A549 treated with AZD2906 at 1 μM for 4 hours (cell line): ENCODE measurements at places on chromosomes 5 and 9. TPM values are rescaled to one million over a fixed set of nuclear protein-coding genes. Genes with fewer than 3 reads are reported as not detected.

SOWAHA gene
- total RNA-seq, result 0.08 to 0.16 TPM (median 0.10 TPM) in 5 replicates

ANKRD31 gene
- total RNA-seq, result 0.03 to 0.07 TPM (median 0.06 TPM) in 5 replicates

GFI1B gene
- total RNA-seq, result 0.07 to 0.11 TPM (median 0.10 TPM) in 4 of 5 replicates, not detected in the other

CYSRT1 gene
- 3.0 to 5.0 TPM (median 5.0 TPM) in 5 replicates for total RNA-seq

ITGA2 gene
- 8.6 to 11.6 TPM (median 9.6 TPM) in 5 replicates for total RNA-seq

CARTPT gene
- total RNA-seq, result not detected in 5 replicates

MEGF10 gene
- not detected in 5 replicates for total RNA-seq

EIF4E1B gene
- not detected in 5 replicates for total RNA-seq

BAAT gene
- 0.31 to 0.49 TPM (median 0.46 TPM) in 5 replicates for total RNA-seq

TRUB2 gene
- 40.9 to 49.1 TPM (median 46.8 TPM) in 5 replicates for total RNA-seq

MYMK gene
- not detected in 5 replicates for total RNA-seq

AK1 gene
- total RNA-seq, result 40.5 to 83.7 TPM (median 75.3 TPM) in 5 replicates

ARL15 gene
- 3.4 to 6.0 TPM (median 3.7 TPM) in 5 replicates for total RNA-seq

INSL6 gene
- total RNA-seq, result not detected in 5 replicates

SV2C gene
- total RNA-seq, result not detected in 5 replicates

TAL2 gene
- 0.12 to 0.51 TPM (median 0.14 TPM) in 3 of 5 replicates, not detected in the others for total RNA-seq

OMD gene
- total RNA-seq, result not detected in 5 replicates

KLF4 gene
- total RNA-seq, result 31.7 to 39.9 TPM (median 36.2 TPM) in 5 replicates

AGXT2 gene
- total RNA-seq, result not detected in 5 replicates

FBLL1 gene
- 0.07 to 0.14 TPM (median 0.11 TPM) in 4 of 5 replicates, not detected in the other for total RNA-seq

ROR2 gene
- 1.1 to 1.9 TPM (median 1.5 TPM) in 5 replicates for total RNA-seq

PRSS3 gene
- total RNA-seq, result 8.7 to 11.1 TPM (median 10.8 TPM) in 5 replicates

NR2F1-AS1 gene
- total RNA-seq, result 2.6 to 4.3 TPM (median 3.0 TPM) in 5 replicates

COL15A1 gene
- total RNA-seq, result 0.53 to 0.87 TPM (median 0.57 TPM) in 5 replicates

FBXL7 gene
- 1.1 to 1.6 TPM (median 1.3 TPM) in 5 replicates for total RNA-seq

REEP2 gene
- 5.8 to 8.2 TPM (median 7.1 TPM) in 5 replicates for total RNA-seq

ANGPTL2 gene
- 0.01 TPM in 1 of 5 replicates, not detected in the others for total RNA-seq

DMRTA1 gene
- total RNA-seq, result 0.52 to 0.70 TPM (median 0.65 TPM) in 5 replicates

C9orf153 gene
- 0.05 to 0.39 TPM (median 0.20 TPM) in 4 of 5 replicates, not detected in the other for total RNA-seq

SLC24A2 gene
- not detected in 5 replicates for total RNA-seq

ATG12 gene
- total RNA-seq, result 41.9 to 48.7 TPM (median 46.1 TPM) in 5 replicates

RBM27 gene
- total RNA-seq, result 9.8 to 13.7 TPM (median 10.7 TPM) in 5 replicates

PCDH12 gene
- total RNA-seq, result not detected in 5 replicates

CTXN3 gene
- not detected in 5 replicates for total RNA-seq

ADGRV1 gene
- 0.50 to 0.89 TPM (median 0.61 TPM) in 5 replicates for total RNA-seq

OR1K1 gene
- total RNA-seq, result not detected in 5 replicates

SLC23A1 gene
- total RNA-seq, result 1.1 to 1.7 TPM (median 1.3 TPM) in 5 replicates

GLRA1 gene
- total RNA-seq, result not detected in 5 replicates

NCBP1 gene
- total RNA-seq, result 22.5 to 25.9 TPM (median 25.2 TPM) in 5 replicates

ECSCR gene
- not detected in 5 replicates for total RNA-seq

KCNV2 gene
- not detected in 5 replicates for total RNA-seq

RXRA gene
- total RNA-seq, result 27.7 to 38.0 TPM (median 32.3 TPM) in 5 replicates

ANKDD1B gene
- 0.03 to 0.09 TPM in 2 of 5 replicates, not detected in the others for total RNA-seq
